ENCODE measurements at places on chromosomes 6 and 20. TPM values are rescaled to one million over a fixed set of nuclear protein-coding genes. Genes with fewer than 3 reads are reported as not detected.
A peak's percentile ranks its signal among the peaks of the same experiment; 100 is the strongest.

The STXBP5 gene
- polyA plus RNA-seq, result 0.90 TPM

DNA sequence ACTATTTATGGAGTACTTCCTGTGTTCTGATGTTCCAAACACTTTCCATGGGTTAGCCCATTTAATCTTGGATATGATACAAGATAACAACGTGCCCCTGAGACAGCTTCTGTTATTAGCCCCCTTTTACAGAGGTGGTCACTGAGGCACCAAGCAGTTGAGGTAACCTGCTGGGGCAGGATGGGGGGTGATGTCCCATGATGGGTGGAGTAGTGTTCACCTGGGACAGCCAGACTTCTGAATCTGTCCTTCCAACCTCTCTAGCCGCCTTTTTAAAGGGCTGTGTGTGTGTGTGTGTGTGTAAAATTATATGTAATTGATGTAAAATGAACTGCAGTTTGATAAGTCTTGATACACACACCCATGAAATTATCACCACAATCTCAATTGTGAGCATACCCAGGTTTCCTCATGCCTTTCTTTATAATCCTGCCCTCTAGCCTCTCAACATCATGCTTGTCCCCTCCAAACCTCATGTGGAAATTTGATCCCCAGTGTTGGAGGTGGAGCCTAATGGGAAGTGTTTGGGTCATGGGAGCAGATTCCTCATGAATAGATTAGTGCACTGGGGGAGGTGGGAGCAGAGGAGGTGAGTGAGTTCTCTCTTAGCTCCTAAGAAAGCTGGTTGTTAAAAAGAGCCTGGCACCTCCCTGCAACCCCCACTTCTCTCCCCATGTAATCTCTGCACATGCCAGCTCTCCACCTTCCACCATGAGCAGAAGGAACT, 39.2 kb downstream of the PLAGL2 start:
- DNase-seq, result no peak

DNA sequence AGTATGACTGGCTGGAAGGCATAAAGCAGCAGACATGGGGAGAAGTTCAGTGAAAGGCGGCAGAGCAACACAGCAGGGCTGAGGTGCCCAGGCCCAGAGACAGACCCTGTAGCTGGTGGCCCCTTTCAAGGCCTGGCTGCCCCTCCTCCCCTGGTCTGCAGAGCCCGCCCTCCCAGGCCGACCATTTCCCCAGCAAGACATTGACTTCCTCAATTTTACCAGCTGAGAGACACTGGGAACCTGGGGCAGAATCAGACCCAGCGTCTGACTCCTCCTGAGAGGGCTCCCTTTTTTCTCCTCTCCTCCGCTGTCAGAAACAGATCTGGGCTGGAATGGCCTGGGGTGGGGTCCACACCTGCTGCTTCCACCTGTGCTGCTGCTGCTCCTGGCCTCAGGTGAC, at the start of gene TREML4:
TREML4 (plus strand) TSS at position 254 of the 400 bp plus-strand sequence; CDS start at position 333, 79 bp downstream.
- DNase-seq, result no peak

- DNase-seq, result peak; percentile 68
These were observed 15.4 kb downstream of the EZR start for GRCh38 chr6:158803733-158804143.

DNA sequence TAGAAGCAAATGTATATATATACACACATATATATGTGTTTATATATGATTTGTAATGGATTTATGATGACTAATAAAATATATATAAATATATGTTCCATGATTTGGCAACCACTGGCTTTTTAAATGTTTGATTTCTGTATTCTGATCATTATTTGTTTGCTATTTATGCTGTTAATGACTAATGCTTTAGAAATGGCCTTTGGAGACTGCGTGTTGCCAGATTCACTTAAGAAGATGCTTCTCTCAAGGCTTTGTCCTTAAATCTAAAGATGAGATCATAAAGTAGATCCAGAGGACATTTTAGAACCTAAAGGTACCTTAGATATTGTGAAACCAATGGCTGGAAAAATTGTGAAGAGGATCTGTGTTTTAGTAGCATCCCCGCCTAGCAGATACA, 116.0 kb upstream of the SUPT3H start:
- DNase-seq, result no peak

DNA sequence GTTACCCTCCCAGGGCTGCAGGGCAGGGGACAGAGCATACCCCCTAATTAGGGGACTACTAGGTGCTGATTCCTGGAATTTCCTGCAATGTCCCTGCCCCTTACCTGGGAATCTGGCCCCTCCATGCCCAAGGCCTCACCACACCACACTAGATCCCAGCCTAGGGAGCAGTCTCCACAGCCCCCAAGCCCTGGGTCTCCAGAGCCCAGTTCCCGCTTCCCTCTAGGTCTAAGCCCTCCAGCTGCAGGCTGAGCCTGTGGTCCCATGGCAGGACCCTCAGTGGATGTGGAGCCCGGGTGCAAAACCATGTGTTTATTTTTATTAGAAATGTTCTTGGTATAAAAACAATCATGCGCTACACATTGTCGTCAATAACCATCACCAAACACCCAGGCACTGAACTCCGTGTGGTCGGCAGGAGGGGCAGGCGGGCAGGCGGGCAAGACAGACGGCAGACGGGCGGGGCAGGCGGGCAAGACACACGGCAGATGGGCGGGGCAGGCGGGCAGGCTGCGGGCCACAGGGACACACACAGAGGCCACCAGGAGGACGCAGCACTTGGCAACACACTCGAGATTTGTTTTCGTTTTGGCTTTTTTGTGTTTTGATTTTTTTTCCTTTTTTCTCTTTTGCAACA, 124.2 kb downstream of the GRM4 start:
- DNase-seq, result no peak

Data from CD4-positive, alpha-beta memory T cell (primary cell).